ENCODE measurements at places on chromosomes 4 and X. TPM values are rescaled to one million over a fixed set of nuclear protein-coding genes. Genes with fewer than 3 reads are reported as not detected.

DNA sequence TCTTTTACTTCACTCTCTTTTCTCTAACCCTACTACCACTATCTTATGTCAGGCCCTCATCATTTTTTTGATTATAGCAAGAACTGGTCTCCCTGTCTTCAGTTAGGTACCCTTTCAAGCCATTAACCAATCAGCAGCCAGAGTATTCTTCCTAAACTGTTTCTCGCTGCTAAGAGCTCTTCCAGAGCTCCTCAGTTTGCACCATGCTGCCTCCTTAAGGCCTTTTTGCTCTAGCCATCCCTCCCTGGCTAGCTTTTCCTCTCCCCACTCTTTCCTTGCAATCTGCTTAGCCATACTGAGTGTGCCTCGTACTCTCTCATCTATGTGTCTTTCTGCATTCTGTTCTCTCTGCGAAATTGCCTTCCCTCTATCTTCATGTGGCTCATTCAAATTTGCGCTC, 32.9 kb downstream of the KIF4A start:
- no peak for DNase-seq

DNA sequence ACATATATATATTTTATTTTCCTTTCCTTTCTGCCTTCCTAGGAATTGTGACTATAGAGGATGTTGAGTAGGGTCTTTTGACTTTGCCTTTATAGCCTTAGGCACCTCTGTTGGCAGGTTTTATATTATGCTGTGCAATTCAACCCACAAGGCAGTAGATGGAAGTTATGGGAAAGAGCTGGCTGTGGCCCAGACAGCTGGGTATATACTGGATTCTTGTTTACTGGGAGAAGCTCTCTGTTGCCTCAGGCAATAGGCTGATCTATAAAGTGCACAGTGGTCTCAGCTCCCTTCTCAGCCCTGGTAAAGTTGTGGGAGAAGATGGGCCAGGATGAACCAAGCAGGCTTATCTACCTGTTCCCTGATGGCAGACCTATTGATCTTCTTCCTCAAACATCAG, 342.0 kb downstream of the GBA3 start:
- no peak for DNase-seq

DNA sequence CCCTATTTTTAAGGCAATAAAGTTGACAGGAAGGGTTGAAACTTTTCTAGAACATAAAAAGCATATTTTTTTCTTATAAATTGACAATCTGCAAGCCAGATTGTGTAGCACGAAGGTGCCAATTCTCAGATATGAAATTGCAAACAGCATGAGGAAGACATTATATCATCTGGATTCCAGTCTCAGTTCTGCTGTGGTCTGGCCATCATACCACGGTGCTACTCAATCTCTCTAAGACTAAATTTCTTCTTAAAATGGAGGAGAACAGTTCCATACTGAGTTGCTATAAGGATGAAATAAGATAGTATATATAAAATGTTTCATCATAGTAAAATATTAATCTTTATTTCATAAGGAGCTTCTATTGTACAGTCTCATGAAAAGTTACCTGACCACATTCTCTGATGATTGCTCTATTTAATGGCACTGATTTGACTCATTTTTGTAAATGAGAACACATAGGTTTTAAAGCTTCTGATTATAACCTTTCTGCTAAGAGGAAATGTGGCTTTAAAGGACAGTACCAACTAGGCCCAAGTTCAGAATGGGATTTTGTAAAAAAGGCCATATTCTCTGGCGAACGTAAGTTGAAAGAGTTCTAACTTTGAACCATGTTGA, 127.9 kb downstream of the SHROOM3 start:
- DNase-seq, result no peak

- no peak for DNase-seq
These were observed 408.6 kb upstream of the ACTRT1 start for GRCh38 chrX:128460835-128461234.

GRCh38 chr4:101515099-101515498, 167.8 kb upstream of the PPP3CA start:
- no peak for DNase-seq

- no peak for DNase-seq
These were observed 100.3 kb upstream of the RPL34 start for GRCh38 chr4:108519911-108520601.

GRCh38 chr4:73929278-73929677, 52.5 kb downstream of the PF4 start:
- no peak for DNase-seq

DNA sequence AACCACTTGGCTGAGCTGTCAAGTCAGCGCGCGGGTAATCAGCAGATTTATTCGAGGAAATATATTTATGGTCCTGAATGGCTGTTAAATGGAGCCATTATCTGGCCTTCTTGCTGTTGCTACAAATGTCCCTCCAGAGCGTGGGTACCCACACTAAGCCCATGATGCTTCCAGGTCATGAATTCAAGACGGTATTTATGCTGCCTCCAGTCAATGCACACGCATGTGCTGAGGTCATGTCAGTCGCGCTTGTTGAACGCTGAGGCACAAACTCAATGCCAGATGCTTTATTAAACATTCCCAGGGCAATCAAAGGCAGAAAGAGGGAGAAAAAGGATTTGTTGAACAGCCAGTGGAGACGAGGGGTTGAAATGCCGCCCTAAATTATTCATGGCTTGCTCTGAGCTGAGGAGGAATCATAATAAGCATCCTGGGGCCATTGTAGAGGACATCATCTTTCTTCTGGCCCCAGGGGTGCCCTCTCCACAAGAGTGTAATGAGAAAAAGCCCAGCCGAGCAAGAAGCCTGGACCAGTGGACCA, 36.1 kb upstream of the CLDN24 start:
- no peak for DNase-seq

DNA sequence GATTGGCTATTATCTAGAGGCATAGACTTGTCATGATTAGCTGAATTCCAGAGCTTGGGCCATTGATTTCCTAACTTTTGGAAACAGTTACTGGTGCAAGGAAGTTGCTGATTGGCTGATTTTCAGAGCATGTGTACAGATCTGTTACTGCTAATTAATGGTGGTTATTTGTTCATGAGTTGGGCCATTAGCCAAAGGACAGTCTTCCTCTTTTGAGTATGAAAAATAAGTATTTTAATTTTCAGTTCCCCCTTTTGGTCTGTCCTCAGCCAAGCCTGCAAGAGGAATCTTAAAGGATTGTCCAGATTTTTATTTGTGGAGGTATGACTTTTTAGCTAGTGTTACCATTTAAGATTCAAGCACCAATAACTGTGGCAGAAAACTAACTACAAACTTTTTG, 7.0 kb upstream of the DSPP start:
- no peak for DNase-seq

DNA sequence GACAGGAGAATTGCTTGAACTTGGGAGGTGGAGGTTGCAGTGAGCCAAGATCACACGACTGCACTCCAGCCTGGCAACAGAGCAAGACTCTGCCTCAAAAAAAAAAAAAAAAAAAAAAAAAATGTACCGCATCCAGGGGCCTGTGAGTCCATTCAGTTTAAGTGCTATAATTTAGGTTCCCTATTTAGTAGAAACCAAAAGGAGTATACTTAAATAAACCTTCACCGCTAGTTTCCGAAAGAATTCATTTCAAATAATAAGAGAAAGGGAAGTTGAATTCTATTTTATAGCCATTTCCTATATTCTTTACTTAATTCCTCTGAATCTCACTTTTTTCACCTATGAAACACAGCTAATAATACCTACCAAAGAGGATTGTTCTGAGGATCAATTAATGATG, 20.8 kb upstream of the LRBA start:
- no peak for DNase-seq

DNA sequence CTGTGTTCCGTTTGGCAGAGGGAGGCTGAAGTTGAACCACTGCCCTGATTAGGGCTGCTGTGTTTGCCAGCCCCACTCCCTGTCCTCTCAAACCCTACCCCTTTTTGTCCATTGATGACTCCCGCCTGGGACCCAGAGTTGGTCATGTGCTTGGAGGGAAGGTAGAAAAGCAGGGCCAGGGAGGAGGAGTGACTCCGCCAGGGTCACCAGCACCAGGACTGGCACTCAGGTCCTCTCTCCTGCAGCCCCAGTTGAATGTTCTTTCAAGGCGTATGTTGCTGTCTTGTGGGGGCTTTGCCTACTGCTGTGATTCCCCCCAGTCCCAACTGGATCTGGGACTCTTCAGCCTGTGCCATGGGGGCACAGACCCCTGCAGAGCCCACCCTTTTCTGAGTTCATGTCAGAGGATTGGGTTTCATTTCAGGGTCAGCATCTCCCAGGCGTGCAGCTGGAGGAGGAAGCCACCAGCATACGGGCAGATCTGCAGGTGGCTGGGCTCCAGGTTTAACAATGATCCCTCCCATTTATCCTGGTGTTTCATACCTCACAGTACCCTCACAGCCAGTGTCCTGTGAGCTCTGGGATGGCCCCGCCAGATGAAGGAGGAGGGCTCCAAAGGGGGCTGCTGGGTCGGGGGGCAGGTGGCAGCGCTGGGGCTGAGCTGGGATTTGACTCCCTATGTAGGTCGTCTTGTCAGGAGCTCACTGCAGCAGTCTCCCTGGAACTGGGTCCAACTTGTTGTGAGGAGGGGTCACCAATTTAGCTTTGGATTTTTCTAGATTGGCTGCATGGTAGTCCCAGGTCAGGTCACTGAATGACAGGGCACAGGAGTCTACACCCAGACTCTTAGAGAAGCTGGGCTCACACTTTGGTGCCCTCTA, 55.7 kb downstream of the MSX1 start:
- no peak for DNase-seq

GRCh38 chrX:145549496-145549895, 268.1 kb upstream of the SLITRK2 start:
- DNase-seq, result no peak

GRCh38 chrX:68146054-68146453, 287.2 kb downstream of the OPHN1 start:
- peak; percentile 60 for DNase-seq

- peak; percentile 5 for DNase-seq
These were observed 669 bp upstream of the PPARGC1A start for GRCh38 chr4:23890369-23891063.

DNA sequence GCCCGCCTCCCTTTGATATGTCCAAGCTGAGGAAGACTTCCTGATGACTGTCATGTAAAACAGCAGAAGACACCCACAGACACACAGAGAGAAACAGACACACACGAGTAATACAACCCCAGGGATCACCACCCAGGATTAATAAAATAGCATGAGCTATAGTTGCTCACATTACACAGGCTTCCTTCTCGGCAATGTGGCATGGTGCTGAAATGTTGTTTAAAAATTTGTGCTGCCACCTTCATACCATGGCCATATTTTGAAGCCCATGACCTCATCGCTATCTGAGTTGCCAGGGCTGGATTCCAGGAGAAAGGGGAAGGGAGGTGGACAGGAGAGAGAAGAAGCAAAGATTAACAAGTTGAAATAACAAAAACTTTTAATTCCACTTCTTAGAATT, 111.7 kb downstream of the SYNPO2 start:
- DNase-seq, result no peak

- DNase-seq, result no peak
These were observed 11.8 kb downstream of the TMEM31 start for GRCh38 chrX:103722505-103722904.

DNA sequence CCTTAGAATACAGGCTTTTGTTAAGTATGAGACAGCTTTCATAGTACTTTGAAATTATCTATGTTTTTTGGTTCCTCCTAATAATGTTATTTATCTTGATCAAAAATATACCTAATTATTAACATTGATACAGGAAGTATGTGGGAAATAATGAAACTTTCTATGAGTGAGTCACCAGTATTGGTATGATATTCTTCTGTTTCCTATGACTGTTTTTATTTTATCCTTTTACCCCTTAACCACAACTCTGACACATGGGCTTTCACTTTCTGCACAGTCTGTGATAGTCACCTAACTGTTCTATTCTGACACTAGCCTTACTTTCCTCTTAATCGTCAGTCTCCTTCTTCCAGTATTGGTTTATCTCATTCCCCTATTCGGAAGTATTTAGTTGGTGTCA, 4.7 kb downstream of the THAP9 start:
- DNase-seq, result peak; percentile 81

The LRP2BP gene
- total RNA-seq, result 0.13 TPM

The GABRE gene
- 3.7 TPM for total RNA-seq

The LGI2 gene
- total RNA-seq, result 0.67 TPM

The USP27X gene
- total RNA-seq, result 1.4 TPM

The MAGEA2 gene
- total RNA-seq, result 87.1 TPM

The SOWAHB gene
- not detected for total RNA-seq

The USP26 gene
- total RNA-seq, result 20.9 TPM

Data from HT1080 (cell line).